ENCODE measurements at places on chromosomes 6 and 20. TPM values are rescaled to one million over a fixed set of nuclear protein-coding genes. Genes with fewer than 3 reads are reported as not detected.

DNA sequence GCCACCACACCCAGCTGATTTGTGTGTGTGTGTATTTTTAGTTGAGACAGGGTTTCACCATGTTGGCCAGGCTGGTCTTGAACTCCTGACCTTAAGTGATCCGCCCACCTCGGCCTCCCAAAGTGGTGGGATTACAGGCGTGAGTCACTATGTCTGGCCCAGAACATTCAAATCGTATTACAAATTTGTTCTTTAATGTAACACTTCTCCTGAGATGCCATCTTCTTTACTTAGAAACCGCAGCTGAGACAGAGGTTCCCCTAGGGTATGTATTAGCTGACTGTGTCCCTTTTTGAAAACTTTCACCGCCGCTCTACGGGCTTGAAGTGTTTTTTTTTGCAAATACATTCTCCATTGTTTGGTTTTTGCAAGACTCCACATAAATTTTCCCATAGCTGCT lies 62.6 kb downstream of the TOX2 start:
- H3K27ac ChIP-seq: no peak overlapping the region
- H3K27me3 ChIP-seq: peaks cover 33% of the 10 kb centered on the region
- H3K4me3 ChIP-seq: no peak overlapping the region
- no peak for DNase-seq

DNA sequence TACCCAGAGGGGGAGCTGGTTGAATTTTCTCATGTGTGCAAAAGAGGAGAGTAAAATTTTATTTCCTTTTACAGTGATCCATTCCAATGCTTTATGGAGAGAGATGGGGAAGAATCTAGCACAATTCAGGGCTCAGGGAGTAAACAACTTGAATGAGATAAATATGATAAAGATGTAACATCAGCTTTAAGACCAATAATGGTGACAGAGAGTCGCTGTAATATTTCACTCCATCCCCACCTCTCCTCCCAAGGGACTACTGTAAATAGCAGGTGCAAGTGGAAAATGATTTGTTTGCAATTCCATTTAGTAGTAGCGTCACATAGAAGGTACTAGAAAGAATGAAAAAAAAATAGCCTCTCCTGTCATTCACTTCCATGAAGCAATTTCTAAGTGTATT lies 4.8 kb downstream of the CRISP3 start:
- no peaks in the 10 kb centered on the region for H3K27me3 ChIP-seq
- no peaks in the 10 kb centered on the region for H3K36me3 ChIP-seq
- no peak for DNase-seq
- no peak overlapping the region for H3K27ac ChIP-seq
- H3K4me3 ChIP-seq: no peak overlapping the region

- no peak overlapping the region for H3K27ac ChIP-seq
- H3K36me3 ChIP-seq: no peaks in the 10 kb centered on the region
- no peak for DNase-seq
- no peak overlapping the region for H3K4me3 ChIP-seq
- peaks cover 7% of the 10 kb centered on the region for H3K4me1 ChIP-seq
- H3K27me3 ChIP-seq: peaks cover 8% of the 10 kb centered on the region
These were observed 488.6 kb upstream of the SULF2 start for GRCh38 chr20:48273843-48274242.

DNA sequence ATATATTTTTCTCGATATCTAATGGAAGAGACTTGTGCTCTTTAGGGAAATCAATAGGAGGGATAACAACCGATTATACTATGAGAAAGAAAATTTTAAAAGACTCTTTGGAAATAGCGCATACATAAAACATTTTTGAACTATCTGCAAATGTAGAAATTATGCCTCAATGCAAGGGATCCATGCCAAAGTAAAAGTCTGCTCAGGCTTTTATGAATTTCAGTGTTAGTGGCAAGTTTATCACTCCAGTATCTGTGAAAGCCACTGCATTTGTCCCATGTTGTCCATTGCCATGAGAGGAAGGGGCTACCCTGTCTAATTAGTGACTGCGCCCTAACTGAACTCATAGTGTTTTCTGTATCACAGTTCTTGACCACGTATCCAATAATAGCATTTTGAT lies 81.4 kb downstream of the TSHZ2 start:
- H3K27ac ChIP-seq: no peak overlapping the region
- no peaks in the 10 kb centered on the region for H3K4me1 ChIP-seq
- no peak overlapping the region for H3K4me3 ChIP-seq

DNA sequence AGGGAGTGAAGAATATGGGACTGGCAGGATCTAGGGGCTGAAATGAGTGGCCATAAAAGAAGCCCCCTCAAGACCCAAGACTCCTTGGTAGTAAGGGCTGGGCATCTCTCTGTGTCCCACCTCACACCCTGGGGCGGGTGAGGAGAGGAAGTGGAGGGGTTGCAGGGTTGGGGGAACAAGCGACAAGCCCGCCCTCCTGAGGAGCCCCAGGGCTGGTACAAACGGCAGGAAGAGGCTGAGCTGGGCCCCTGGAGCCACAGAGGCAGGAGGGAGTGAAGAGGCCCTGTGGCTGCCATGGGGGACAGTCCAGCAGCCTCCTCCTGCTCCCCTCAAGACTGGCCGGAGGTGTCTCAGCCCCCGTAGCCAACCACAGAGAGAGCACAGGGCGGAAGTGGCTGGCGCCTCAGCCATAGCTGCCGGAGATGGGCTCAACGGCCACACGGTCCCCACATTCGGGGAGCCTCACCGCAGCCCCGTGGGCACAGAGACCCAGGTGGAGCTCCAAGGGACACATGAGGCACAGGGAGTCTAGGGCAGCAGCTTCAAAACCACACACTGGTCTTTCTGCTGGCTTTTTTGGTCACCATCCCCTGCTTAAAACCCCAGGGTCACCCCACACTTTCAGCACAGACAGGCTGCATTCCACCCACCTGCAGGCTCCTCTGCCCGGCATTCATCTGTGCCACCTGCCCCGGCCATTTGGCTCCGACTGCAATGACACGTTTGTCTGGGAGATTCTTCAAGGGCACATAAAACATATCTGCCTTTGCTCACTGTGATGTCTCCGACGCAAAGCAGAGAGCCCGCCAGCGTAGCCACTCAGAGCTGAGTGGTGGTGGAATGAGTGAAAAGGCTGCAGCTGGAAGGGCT lies 524 bp downstream of the C20orf203 start:
- H3K36me3 ChIP-seq: no peaks in the 10 kb centered on the region
- no peak overlapping the region for H3K27ac ChIP-seq
- DNase-seq: no peak
- no peaks in the 10 kb centered on the region for H3K27me3 ChIP-seq
- no peak overlapping the region for H3K4me3 ChIP-seq
- no peaks in the 10 kb centered on the region for H3K4me1 ChIP-seq

GRCh38 chr20:4513720-4514119 lies 208.0 kb upstream of the PRND start:
- peaks cover 19% of the 10 kb centered on the region for H3K4me1 ChIP-seq
- H3K27me3 ChIP-seq: peaks cover 41% of the 10 kb centered on the region
- H3K4me3 ChIP-seq: no peak overlapping the region
- H3K27ac ChIP-seq: peak overlapping the region; percentile 17

DNA sequence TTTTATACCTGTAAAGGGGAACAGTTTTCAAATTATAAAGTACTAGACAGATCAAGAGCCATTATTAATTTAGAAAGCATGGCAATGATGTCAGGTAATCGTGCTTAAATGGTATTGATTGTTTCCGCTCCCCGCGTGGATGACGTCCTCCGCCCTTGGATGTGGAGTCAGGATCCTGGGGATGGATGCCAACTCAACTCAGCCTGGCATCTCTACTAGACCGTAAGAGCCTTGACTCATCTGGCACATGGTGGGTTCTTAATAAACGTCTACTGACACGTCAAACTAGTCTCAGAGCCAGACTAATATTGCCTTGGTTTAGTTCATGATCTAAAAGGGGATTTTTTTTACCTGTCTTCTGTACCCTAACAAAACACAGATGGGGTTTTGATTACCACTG lies 80.2 kb downstream of the LRFN2 start:
- no peaks in the 10 kb centered on the region for H3K36me3 ChIP-seq
- no peak for DNase-seq
- peaks cover 9% of the 10 kb centered on the region for H3K4me1 ChIP-seq
- H3K27me3 ChIP-seq: peaks cover 43% of the 10 kb centered on the region
- no peak overlapping the region for H3K4me3 ChIP-seq

DNA sequence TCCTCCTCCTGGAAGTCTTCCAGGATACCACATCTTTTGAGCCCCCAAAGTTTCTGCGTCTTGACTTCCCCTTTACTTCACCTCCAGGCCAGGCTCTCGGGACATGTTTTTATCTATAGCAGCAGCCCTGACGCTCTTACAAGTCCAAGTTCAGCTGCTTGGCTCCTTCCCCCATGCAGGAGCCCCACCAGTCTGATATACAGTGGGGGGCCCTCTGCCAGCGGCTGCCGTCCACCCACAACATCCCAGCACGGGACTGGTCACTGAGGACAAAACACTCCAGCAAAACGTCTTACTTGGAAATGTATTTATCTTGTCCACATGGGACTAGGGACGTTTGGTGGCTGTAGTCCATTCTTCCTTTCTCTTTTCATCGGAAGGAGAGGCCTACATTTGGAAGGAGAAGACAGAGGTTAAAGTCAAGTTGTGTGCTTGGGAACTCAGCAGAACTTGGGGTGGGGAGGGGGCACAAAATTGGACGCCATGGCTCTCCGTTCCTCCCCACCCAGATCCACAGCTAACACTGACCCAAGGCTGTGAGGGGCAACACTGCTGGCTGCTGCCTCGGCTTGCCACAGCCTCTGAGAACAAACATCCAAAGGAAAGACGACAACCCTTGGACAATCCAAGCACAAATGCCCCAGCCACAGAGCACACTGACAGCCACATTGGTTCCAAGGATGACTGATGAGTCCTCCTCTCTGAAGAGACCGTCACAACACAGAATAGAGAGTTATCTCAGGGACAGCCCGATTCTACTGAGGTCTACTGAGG lies 79.2 kb downstream of the PRND start:
- no peak overlapping the region for H3K4me3 ChIP-seq
- H3K27ac ChIP-seq: no peak overlapping the region
- DNase-seq: no peak
- no peaks in the 10 kb centered on the region for H3K36me3 ChIP-seq
- H3K27me3 ChIP-seq: peaks cover 11% of the 10 kb centered on the region

DNA sequence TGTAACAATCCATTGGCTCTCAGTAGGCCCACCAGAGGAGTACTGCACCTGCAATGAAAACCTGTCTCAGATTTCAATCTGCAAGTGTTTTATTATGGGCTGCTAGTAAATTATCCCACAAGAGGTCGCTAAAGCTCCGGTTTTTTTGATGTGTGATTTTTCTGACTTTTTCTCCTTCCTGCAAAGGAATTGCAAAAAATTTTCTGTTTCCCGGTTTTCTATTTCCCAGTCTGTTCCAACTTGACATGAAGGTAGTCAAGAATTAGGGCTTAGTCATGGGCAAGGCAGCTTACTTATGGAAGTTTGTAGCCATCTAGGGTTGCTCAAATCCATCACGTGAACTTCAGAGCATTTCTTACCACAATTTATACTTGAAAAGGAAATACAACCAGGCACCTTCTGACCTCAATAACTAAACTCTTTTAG lies 38.5 kb upstream of the AHI1 start:
- no peaks in the 10 kb centered on the region for H3K36me3 ChIP-seq
- H3K27ac ChIP-seq: no peak overlapping the region
- no peaks in the 10 kb centered on the region for H3K4me1 ChIP-seq

Gene HLA-DRB1
- total RNA-seq: 141 TPM

Gene NINL
- 9.1 TPM for total RNA-seq

All from Calu3 (cell line).